ENCODE measurements at places on chromosomes 4 and X.
A peak's percentile ranks its signal among the peaks of the same experiment; 100 is the strongest.

- no peak for DNase-seq
Observed at GRCh38 chr4:67678612-67679011, 22.3 kb downstream of the UBA6 start.

DNA sequence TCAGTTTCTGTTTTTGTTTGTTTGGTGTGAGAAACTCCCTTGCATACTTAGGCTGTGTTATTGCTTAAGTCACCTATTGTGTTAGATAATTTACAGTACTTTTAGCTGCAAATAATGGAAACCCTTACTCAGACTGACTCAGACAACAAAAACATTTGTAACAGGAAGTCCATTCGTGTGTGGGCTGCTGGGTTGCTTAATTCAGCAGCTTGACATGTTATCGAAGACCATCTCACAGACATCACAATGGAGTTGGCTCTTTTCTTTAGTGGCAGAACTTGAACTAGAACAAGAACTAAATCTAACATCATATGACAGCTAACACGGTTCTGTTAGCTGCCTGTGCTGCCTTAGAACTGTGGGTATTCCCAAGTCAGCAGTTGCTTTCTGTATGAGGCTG lies 9.9 kb upstream of the GABRE start:
- peak; percentile 85 for DNase-seq

- peak; percentile 93 for DNase-seq
Observed at GRCh38 chr4:152185786-152186550, 349.9 kb downstream of the FBXW7 start.

DNA sequence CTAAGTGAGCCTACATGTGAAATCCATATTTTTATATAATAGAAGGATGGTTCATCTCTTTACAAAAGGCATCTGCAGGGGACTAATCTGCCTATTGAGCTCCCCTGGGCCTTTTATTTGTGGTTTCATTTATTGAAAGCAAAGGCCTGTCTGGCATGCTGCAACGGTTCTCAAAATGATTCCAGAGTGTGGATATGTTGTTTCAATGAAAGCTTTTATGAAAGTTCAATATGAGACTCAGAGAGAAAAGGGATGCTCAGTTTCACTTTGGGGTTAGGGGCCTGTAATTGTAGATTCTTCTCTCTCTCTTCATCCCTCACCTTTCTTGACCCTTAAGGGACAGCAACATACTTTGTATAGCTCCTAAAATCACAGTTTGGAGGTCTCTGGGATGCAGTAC lies 204.2 kb upstream of the CASK start:
- DNase-seq, result no peak

DNA sequence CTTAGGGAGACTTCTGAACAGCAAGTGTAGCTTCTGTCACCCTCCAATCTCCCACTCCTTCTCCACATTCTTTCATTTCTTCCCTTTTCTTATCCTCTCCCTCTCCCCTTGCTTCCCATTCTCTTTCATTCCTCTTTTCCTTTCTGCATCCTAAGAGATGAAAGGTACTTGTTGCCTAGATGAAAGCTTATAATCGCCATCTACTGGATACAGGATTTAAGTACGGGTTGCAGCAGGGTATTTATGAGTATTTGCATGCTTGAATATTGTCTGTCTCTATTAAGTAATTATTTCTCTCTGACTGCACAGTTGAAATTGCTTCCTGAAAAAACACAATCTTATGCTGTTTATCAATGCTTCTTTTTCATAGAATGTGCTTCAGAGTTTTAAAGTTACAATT lies 174.0 kb upstream of the TENT5D start:
- no peak for DNase-seq

GRCh38 chrX:22053481-22053880 lies 21.4 kb downstream of the PHEX start:
- no peak for DNase-seq

DNA sequence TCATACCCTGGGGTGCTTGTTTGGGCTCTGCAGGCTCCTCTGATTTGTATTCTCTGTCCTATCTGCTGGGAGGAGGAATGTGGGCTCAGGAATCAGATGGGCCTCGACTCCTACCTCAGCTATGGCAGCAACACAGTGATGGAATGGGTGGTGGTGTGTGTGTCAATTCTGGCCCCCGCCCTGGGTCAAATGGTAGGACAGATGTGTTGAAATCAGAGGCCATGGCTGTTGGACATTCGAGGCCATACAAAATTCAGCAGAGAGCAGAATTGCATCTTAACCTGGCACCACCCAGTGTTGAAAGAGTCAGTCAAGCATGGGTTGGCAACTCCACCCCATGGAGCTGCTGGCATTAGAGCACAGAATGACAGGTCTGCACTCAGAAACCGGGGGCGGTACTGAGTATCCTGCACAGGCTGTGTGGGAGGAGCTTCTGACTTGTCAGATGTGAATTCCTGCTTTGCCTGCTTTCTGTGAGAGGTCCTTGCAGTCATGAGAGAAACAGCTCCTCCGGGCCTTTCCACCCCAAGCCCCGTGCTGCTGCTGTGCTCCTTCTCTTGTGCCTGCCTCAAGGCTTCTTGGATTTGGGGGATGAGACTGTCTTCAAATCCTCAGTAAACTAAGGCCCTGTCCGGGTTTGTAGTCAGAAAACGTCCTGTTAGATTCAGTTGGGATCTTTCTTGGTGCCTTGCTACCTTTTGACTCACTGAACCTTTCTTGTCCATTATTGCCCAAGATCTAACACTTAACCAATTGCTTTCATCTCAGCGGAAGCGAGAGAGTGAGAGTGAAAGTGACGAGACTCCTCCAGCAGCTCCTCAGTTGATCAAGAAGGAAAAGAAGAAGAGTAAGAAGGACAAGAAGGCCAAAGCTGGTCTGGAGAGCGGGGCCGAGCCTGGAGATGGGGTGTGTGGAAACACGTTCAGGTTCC lies 13.0 kb downstream of the DKC1 start:
- no peak for DNase-seq

DNA sequence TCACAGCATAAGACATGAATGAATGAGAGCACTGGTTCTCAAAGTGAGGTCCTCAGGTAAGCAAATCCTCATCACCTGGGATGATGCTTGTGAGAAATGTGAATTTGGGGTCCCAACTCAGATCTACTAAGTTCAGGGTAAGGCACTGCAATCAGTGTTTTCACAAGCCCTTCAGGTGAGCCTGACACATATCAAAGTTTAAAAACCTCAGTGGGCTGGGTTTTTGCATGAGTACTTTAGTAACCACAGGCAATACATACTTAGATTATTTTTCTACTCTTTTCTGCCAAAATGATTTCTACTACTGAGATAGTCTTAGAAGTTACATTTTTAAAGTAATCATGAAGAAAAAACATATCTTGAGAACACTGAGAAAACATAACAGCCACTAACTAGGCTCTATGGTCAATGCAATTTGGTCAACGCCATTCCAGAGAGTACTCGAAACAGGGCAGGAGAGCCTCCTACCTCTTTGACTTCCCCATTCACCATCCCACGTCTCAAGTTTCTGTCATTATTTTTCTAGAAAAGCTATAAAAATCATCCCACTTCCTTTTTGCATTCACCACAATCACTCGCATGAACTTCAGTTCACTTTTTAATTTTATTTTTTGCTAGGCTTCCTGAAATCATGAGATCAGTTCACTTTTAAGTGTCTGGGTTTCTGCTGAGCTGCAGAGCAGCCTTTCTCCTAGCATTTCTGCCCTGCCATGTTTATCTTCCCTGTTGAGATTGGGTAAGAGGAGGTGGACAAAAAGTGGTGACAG lies 73.8 kb downstream of the MFAP3L start:
- peak; percentile 97 for DNase-seq

GRCh38 chrX:107675823-107676555 lies 47.7 kb downstream of the PRPS1 start:
- DNase-seq, result peak; percentile 80

- DNase-seq, result no peak
Observed at GRCh38 chrX:123959281-123960063, 2.0 kb upstream of the STAG2 start.

- DNase-seq, result no peak
Observed at GRCh38 chrX:79371640-79372039, 4.5 kb upstream of the ITM2A start.

DNA sequence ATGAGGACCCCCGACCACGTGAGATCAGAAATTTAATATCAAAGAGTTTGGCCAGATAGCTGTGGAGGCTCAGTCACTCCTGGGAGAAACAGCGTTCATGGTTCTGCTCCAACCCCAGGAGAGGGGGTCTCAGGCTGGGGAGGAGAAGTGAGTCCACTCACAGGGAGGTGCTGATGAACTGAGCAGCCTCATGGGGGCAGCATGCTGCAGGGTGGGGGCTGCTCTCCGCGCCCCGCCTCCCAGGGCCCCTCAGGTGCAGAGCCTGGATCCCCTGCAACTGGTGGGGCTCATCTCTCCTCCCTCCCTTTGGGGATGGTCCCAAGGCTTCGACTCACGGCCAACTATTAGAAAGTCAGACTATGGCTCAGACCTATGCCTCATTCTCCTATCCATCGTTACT lies 26.6 kb upstream of the C4orf50 start:
- no peak for DNase-seq

- no peak for DNase-seq
Observed at GRCh38 chrX:134460862-134461220, 876 bp downstream of the HPRT1 start.

DNA sequence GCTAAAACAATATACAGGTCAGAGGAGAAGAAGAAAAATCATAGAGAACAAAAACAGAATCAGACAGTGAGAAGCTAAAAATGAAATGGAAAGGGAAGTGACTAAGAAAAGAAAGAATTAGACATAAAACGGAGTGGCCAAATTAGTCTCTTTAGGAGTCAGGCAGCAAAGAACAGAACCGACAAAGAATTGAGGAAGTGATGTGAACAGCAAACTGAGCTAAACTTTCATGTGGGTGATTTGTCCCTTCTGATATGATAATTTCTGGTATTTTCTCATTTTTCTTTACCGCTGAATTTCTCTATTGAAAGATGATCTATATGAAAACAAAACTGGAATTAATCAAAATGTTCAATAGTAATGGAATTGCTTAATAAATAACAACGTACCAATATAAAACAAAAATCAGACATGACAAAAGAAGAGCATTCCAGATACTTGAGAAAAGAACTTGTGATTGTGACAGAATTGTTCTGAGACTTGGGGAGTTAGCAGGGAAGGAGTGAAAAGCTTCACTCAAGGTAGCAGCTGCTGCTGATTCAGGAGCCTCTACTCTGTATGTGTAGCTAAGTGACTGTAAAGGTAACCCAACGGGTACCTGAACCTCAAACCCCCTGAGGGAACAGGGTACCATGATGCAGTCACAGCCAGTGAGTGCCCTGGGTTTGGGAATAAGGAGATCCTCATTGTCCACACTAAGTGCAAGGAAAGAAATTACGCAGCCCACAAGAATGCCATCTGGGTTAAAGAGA lies 8.8 kb downstream of the TAPT1 start:
- peak; percentile 73 for DNase-seq

DNA sequence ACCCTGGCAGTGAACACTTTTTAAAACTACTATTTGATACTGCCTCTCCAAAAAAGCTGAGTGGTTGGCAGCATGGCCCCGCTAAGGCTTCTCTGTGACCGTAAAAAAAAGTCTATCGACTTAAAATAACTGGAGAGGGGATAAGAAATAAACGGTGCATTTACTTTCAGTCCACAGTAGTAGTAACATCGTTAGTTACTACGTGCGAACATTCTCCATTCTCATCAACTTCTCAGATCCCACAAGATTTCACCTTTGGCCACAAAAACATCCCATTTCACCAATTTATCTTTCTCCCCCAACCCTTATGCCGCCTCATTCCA lies 524 bp upstream of the EXOSC9 start:
- DNase-seq, result no peak

DNA sequence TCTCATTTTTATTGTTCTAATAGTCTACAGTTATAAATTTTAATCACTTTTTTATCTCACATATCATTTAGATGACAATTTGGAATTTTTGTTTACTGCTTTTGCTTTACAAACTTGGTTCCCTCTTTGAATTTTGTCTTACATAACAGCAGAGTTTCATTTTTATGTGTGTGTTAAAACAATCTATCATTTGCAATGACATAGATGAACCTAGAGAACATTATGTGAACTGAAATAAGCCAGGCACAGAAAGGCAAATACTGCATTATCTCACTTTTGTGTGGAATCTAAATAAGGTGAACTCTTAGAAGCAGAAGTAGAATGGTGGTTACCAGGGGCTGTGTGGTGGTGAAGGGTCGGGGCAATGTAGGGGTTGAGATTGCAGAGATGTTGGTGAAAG lies 170.7 kb downstream of the GASK1B start:
- DNase-seq, result peak; percentile 45

DNA sequence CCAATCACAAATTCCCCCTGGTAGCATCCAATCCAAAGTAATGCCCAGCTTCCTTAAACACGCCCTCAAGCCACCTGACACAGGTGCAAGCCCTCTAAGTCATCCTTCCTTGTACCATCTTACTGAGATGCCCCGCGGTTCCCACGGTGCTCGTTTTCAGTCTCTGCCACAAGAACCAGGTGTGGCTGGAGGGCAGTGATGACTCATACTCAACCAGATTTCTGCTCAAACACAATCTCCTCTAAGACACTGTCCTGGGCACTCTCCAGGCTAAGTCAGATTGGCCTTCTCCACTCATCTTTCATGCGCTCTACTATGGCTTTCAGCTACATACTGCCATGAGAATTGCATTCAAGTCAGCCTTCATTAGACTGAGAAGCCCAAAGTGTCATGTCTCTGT lies 3.5 kb downstream of the SH3KBP1 start:
- DNase-seq, result no peak

DNA sequence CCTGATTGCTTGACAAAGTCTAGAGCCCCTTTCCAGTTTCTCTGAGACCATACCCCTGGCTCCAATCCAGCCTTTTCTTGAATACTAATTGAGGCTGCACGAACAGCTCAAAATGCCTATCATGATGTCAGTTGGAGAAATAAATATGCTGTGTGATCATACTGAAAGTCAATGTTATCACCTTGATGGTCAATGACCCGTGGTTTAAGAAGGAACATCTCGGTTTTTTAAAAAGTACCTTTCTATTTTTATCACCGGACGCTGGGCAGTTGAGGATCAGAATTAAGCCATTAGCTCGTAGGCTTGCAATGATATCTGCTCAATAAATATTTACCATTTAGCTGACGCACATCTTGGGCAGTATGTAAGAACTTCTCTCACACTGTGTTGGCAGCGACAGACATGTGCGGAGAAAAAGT lies 852 bp upstream of the WDR44 start:
- DNase-seq, result no peak

DNA sequence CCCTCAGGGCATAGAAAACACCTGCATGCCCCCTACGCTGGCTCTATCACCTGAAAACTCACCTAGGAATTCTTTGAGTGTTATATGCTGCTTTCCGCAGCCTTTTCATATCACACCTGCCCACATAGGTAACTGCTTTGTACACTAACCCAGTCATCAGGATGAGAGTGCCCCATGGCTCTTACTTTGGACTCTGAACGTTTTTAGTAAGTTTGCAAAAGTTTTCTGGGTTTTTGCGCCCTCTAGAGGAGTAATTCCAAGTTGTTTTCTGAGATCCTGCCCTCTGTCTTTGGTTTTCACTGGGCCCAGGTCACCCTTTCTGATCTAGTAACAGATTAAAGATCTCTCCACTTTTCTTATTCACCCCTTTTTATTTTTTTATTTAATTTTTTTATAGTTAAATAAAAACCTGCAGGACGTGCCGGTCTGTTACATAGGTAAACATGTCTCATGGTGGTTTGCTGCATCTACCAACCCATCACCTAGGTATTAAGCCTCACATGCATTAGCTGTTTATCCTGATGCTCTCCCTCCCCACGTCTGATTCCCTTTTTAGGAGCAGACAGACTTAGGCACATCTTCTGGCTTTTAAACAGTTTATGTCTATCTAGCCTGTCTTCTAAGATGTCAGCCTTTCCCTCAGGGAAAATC lies 139.2 kb downstream of the NWD2 start:
- peak; percentile 48 for DNase-seq

Data from MV-4-11 (cell line).